CMK (cell line): ENCODE measurements at places on chromosomes 5 and 9.

DNA sequence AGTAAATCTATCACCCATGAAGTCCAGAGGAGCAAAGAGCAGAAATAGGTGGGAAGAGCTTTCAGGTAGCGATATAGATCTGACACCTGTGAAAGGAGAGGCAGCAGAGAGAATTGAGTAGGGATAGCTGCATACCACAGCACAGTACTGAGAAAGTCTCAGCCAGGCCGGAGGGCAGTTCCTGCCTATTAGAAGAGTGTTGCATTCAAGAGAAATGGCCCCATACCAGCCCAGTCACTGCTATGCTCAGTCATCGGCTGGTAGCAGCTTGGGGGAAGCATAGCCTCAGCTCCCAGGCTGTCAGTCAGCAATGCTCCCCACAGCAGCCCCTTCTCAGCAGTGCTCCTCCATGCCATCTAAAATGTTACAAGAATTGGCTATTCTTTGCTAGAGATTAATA lies 285.1 kb upstream of the CDH6 start:
- no peak for DNase-seq

DNA sequence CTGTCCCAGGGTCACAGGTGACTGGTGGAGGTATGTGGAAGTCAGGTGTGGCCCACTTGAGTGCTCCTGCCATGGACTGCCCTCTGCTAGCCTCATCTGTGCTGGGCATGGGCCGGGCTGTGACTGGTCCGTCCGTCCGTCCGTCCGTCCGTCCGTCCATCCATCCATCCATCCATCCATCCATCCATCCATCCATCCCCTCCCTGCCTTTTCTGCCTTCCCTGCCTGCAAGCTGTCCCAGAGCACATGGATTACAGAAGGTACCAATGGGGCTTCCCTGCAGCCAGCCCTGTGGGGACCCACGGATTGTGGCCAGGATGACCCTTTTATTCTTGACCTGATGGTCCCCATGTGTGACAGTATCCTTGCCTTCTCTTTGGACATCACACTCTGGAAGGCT lies 92.5 kb downstream of the MACROH2A1 start:
- no peak for DNase-seq

DNA sequence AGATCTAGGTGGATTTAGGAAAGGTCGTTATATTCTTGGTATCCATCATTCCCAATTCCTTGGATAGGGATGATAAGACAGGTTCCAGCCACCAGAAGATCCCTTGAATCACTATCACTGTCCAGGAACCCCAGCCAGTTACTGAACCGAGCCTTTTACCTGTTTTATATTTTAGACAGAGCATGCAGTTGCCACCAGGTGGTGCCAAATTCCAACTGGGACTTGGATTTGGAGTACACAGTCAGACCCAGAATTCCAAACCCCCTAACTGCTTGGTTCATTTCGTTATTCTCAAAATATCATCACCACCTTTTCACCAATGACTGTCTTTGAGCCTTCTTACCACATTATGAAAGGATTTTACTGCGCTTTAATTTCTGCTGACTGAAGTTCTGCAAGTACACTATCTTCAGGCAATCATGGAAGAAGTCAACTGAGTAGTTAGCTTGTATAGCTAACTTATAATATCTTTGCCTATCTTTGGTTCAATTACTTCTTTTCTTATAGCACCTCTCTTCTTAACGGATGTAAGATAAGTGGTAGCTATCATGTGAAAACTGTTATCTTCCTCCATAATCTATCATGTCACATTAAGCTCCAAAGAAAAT lies 191.8 kb downstream of the PRR16 start:
- no peak for DNase-seq

- no peak for DNase-seq
Observed at GRCh38 chr9:115640887-115641286, 512.7 kb upstream of the PAPPA start.
